ENCODE measurements at places on chromosomes 7 and 10.

GRCh38 chr7:108484137-108484536 is 27.9 kb upstream of the NRCAM start:
- DNase-seq: no peak

GRCh38 chr7:150620617-150621371 is 11.4 kb downstream of the GIMAP6 start:
- no peak for DNase-seq

GRCh38 chr10:106504536-106504935 is 660.0 kb downstream of the SORCS1 start:
- no peak for DNase-seq

DNA sequence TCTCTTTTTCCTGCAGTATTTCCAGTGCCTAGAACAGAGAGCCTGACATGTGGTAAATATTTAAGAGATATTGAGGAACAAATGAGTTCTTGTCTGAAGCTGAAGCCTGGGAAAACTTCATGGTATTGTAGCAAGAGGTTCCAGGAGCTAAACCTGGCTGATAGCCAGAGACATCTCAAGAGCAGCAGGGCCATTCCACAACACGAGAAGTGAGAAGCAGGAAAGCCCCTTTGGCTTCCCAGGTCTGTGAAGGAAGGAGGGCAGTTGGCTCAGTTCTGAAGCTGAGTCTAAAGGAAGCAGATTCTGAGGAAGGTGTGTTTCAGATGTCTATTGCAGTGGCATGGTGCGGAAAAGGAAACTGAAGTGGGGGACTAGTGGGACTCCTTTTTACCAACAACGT is 63.8 kb upstream of the FAM204A start:
- no peak for DNase-seq

DNA sequence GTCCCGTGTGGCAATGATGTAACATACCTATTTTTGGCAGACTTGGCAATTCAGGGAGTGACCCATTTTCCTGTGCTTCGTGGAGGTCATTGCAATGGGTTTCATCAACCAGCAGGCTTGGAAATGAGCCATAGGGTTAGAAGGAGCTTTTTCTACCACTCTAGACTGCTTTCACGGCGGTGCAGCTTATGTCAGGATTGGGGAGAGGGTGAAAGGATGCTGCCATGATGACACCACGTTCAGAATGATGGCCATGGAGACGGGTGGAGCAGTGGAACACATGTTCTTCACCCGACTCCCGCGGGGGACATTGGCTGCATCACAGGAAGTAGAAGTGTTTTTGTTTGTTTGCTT is 220.2 kb downstream of the EMX2 start:
- DNase-seq: no peak

- DNase-seq: no peak
Measured at GRCh38 chr7:108314551-108314950, 141.7 kb downstream of the NRCAM start.

DNA sequence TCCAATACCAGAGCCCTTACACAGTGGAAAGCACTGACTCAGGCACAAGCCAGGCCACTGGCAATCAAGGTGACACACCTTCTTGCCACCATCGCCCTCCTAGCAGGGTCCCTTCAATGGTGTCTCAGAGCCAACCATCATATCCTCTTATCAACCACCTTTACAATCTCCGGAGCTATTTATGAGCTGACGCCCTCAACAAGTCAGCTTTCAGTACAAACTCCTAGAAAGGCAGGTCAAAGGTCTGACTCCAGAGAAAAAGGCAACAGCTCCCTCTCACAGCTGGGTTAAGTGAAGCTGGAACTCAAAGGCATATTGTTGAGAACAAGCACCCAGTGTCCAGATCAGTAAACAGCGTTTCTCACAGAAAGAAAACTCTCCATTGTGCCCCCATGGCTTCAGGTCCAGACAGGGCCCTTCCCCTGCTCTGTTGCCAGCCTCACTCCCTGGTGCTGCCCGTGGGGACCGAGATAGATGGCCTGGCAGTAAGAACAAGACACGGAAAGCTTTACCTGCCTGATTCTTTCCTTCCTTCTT is 2.4 kb downstream of the ZNF3 start:
- DNase-seq: no peak

DNA sequence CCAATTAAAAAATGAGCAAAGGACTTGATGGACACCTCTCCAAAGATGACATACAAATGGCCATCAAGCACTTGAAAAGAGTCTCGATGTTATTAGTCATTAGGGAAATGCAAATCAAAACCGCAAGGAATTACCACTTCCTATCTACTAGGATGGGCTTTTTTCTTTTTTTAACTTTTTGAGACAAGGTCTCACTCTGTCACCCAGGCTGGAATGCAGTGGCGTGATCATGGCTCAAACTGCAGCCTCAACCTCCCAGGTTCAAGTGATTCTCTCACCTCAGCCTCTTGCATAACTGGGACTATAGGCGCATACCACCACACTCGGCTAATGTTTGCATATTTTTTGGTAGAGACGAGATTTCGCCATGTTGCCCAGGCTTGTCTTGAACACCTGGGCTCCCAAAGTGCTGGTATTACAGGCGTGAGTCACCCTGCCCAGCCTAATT is 13.6 kb downstream of the NKX1-2 start:
- DNase-seq: peak; percentile 48

- DNase-seq: no peak
Measured at GRCh38 chr10:128530301-128530700, 404.1 kb upstream of the MKI67 start.

GRCh38 chr7:111098926-111099250 is 8.0 kb downstream of the LRRN3 start:
- no peak for DNase-seq

DNA sequence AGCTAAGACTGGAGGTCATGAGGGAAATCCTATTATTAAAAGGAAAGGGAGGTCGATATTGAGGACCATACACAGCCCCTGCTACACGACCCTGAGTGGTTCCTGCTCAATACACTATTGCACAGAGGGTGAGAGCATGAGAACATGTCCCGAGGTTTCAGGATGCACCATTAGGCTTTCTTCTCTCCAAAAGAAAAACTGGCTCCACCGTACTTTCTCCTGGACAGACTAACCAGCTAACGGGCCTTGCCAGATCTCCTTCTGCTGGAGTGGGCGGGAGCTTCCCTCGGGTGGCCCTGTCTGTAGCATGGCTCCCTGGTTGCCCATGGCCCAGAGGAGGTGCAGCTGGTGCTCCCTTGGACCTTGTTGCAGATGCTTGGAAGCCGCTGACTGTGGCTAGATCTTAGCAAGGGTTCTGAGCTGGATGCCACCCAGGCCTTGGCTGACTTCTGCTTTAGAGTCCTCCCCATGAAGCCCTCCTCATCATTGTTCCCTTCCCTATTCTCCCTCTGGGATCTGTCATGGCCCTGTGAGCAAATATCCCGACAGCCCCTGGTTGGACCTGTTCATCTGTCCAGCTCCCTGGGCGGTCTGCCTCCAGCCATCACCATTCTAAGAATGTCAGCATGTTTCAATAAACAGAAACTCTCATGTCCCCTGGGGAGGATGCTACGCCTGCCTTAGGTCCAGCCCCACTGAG is 52.9 kb upstream of the SHH start:
- no peak for DNase-seq

DNA sequence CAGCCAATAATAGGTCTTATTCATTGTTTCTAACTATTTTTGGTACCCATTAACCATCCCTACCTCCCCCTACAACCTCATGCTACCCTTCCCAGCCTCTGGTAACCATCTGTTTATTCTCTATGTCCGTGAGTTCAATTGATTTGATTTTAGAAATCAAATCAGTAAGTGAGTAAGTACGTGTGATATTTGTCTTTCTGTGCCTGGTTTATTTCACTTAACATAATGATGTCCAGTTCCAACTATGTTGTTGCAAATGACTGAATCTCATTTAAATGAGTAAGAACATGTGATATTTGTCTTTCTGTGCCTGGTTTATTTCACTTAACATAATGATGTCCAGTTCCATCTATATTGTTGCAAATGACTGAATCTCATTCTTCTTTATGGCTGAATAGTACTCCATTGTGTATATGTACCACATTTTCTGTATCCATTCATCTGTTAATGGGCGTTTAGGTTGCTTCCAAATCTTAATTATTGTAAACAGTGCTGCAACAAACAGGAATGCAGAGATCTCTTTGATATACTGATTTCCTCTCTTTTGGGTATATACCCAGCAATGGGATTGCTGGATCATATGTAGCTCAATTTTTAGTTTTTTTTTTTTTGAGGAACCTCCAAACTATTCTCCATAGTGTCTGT is 49.7 kb upstream of the BICC1 start:
- no peak for DNase-seq

DNA sequence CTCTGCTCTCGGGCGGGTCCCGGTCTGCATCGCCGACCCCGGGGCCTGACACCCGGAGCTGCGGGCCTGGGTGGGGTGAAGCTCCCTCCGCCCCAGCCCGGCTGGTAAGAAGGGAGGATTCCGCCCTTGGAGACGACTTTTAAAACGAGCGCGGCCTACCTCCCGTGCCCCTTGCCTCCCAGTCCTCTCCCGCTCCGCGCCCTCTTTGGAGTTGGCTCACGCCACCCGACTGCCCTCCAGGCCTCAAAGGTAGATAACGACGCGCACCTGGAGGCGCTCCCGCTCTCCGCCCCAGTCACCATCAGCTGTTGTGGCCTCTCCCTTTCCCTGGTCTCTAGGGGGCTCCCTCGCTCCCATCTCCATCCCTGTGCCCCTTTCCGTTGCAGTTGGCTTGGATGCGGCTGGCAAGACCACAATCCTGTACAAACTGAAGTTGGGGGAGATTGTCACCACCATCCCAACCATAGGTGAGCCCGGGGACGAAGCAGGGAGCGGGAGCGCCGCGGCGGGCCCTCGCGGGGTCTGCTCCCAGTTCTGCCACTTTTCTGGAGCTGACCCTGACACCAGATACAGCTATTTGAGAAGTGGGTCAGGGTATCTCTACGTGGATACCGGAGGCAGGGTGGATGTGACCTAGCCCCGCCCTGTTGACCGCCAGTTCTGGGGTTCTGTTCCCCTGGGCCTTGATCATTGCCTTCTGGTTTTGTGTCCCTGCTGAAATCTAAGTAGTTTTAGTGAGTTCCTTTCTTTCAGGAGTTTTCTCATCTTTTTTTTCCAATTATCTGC is 679 bp downstream of the ARF5 start:
- peak; percentile 65 for DNase-seq

GRCh38 chr10:101014966-101015581 is 15.5 kb downstream of the LZTS2 start:
- no peak for DNase-seq

DNA sequence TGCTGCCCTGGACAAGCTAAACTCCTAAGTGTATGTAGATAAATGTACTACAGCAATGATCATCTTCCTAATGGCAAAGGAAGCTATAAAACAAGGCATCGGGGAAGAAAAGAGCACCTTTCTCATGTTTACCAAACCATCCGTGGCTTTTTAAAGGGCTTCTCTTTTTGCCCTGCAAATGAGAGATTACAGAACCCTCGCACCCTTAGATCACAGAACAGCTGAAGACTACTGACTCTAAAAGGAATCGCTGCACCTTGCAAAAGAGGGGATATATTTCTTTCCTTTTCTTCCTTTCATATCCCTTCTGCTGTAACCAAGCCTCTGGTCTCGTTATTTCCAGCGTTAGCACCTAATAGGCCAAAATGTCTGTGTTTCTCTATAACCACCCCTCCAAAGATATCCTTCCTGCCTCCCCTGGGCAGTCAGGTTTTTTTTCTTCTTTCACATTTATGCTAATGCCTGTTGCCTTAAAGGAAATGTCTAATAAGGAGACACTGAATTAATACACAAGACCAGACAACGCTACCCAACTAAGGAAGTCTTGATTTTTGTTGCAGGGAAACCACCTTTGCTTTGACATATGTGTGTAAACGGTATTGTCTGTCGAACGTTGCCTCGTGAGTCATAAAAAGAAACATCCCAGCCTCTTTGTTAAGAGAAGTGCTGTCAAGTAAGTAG is 10.5 kb downstream of the ST8SIA6 start:
- no peak for DNase-seq

DNA sequence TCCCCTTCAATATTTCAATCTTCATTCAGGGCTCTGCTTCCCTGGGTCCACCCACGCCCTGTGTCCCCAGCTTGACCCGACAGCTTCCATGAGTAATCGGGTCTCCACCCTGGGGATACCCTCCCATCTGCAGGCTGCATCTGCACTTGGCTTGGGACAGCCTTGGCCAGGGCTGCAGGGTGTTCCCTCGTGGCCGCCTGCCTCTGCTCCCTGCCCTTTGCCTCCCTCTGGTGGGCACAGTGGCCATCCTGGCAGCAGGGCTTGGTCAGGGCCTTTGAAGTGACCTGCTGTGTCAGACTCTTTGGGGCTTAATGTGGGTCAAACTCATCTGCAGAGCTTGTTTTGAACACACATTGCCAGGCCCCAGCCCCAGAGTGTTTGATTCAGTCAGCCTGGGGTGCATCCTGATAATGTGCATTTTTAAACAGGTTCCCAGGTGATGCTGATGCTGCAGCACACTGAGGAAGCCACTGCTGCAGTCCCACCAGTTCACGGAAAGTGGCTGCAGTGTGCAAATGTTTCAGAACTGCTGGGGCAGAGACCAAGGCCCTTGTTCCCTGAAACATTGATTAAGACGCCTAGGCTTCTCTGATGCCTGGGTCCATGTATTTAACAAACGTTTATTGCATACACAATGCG is 80.7 kb upstream of the SEC61G start:
- DNase-seq: peak; percentile 42

DNA sequence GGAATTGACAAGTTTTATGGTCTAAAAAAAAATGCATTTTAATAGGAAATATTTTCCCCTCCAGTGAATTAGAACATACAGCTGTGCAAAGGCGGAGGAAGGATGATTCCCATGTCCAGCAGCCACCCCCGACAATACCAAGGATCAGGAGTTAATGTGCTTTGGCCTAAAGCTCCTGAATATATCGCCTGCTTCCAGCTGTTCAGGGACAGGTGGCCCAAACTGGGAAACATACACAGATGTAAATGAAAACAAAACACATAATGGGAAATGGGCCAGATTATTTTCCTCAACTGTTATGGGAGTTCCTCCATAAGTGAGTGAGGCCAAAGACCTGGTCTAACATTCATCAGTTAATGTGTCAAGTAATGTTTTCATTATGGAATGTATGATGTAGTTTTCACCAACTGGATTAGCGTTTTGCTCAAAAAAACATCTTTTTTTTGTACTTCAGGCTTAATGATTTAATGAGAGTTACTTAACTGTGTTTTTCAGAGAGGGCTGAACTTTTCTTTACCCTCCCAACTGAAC is 55.1 kb upstream of the LAMB1 start:
- no peak for DNase-seq

GRCh38 chr7:108581655-108582491 is 12.2 kb downstream of the DNAJB9 start:
- no peak for DNase-seq

DNA sequence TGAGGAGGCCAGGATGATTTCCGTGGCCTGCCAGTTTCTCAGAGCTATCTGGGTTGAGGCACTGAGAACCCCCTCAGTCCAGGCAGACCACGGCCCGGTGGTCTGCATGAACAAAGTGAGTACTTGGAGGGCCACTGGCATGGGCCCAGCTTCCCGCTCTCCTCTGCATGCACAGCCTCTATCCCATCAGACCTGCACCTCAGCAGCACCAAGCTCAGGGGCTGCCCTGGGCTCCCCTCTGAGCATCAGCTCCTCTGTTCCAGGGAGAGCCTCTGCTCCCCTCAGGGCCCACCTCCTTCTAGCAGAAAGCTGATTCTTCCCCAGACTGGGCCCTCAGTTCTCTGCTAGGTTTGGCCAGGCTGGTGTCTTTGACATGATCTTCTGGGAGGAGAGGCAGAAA is 469.9 kb downstream of the DNAJB6 start:
- no peak for DNase-seq
